ENCODE measurements at places on chromosomes 4 and X.

- DNase-seq = no peak
Observed at GRCh38 chrX:135489542-135489941, 30.9 kb upstream of the INTS6L start.

DNA sequence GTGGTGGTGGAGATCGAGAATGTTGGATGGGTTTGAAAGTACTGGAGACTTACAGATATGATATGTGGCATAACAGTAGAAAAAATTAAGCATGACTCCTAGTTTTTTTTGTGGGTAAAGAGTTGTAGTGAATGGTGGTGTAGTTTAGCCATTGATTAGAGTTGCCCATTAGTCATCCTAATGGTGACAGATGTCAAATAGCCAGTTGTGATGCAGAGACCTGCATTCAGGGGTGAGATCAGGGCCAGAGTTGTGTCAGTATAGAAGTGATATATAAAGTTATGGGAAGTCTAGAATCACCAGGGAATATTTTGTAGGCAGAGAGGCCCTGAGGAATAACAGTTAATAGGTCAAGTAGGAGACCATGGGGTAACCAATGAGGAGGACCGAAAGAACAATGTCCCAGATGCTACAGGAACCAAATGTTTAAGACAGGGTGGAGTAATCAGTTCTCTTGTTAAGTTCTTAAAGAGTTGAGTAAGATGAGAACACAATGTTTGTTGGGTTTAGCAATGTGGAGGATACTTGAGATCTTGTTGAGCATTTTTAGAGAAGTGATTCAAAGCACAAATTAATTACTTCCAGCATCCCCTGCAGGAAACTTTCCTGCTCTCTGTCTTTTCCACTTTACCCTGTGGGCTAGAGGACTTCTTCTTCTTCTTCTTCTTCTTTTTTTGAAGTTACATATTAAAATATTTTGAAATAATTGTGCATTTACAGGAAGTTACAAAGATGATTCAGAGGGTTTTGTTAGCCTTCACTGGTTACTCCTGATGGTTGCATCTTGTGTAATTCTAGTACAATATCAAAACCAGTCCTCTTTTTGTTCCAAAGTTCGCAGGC, 13.3 kb downstream of the SGMS2 start:
- DNase-seq = peak; percentile 47

DNA sequence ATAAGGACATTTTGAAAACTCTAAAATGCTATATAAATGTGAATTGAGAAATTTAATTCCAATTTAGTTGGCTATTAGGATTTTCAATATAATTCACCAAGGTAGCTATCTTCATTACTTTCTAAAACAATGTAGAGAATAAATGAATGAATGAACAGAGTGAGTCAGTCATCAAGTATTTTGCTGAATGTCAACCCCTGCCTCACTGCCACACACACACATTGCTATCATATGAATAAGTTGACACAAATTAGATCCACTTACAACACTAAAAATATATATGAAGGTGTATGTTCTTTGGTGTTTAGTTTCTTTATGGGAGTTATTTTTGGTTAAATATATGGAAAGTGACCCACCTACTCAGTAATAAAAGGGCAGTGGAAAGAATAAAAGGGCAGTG, 141.4 kb upstream of the SMIM10 start:
- no peak for DNase-seq

DNA sequence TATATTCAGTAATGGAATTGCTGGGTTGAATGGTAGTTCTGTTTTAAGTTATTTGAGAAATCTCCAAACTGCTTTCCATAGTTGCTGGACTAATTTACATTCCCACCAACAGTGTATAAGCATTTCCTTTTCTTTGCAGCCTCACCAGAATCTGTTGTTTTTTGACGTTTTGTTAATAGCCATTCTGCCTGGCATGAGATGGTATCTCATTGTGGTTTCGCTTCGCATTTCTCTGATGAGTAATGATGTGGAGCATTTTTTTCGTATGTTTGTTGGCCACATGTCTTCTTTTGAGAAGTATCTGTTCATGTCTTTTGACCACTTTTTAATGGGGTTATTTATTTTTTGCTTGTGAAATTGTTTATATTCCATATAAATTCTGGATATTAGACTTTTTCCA, 13.6 kb upstream of the MAGED4B start:
- peak; percentile 4 for DNase-seq

- no peak for DNase-seq
Observed at GRCh38 chr4:121164291-121164690, at the start of gene TNIP3. Gene TNIP3, minus strand, starts transcription at chr4:121164321. Its CDS starts 196 bp downstream, at chr4:121164125.

Measured in stromal cell of bone marrow (primary cell).